ENCODE measurements at places on chromosomes 6 and 20.

- DNase-seq: no peak
Observed at GRCh38 chr20:15100506-15101160, 763.2 kb upstream of the FLRT3 start.

GRCh38 chr20:38222231-38222922 is 38.2 kb downstream of the KIAA1755 start:
- DNase-seq: peak; percentile 79

DNA sequence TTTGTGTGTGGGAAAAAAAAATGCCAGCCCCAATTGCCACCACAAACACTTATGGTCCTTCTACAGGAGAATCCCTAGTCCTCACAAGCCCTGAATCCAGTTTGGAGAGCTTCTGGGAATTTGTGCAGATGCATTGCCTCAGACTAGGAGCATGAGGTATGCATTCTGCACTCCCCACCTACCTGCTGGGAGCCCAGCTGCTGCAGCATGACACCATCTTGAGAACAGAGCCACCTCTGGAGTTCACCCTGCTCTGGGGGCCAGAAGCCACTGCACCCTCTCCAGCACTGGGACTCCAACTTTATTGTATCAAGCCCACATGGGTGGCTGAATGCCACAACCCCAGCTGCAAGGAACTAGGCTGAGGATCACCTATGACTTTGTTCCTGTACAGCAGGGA is 568.5 kb upstream of the ID4 start:
- no peak for DNase-seq

DNA sequence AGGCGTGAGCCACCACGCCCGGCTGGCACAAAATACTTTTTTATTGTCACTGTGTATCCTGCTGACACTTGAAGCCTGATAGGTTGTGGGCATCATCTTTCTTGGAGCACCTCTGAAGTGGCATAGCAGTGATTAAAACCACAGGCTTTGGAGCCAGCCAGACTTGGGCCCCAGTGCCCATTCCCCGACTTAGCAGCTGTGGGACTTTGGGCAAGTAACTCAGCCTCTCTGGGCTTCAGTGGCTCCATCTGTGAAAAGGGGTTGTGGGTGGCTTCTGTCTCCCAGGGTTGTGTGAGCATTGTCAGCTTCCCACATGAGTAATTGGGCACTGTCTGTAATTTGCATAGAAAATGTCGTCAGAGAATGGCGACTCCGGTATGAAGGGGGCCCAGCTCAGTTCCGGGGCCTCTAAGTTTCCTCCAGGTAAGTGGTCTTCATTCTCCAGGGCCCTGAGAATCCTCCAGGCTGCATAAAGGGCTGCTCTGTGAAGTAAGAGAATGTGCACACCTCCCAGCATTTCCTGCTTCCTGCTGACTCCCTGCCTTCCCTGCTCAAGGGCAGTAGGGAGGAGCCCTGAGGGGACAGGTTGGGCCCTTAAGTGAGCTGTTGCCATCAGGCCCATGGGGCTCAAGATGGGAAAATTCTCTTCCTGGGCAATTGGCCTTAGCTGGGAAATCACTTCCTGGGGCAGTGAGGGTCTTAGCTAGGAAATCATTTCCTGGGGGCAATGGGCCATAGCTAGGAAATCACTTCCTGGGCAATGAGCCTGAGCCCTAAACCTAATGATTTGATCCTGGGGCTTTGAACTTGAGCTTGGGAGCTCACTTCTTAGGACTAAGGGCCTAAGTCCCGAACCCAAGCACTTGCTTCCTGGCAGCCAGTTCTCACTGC is 27.2 kb downstream of the ARHGAP40 start:
- no peak for DNase-seq

DNA sequence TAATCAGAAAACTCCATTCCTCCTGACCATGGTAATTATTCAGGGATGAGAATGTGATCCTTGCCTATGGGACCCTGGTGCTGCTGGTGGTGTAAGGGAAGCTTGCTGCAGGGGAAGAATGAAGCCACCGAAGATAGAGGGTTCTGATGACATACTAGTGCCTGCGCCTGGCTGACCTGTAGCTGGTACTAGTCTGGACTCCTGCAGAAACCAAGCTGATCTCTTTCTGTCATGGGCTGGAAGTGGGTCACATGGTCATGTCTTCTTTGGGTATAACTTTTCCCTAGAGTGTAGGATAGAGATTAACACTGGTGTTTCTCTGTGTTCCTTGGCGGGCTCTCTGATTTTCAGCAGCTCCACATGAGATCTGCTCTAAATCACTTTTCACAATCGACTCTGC is 8.6 kb upstream of the SLC4A11 start:
- no peak for DNase-seq

GRCh38 chr6:126941751-126942150 is 176.7 kb upstream of the RSPO3 start:
- DNase-seq: no peak

- DNase-seq: no peak
Observed at GRCh38 chr6:105867277-105867676, 218.9 kb upstream of the PRDM1 start.

DNA sequence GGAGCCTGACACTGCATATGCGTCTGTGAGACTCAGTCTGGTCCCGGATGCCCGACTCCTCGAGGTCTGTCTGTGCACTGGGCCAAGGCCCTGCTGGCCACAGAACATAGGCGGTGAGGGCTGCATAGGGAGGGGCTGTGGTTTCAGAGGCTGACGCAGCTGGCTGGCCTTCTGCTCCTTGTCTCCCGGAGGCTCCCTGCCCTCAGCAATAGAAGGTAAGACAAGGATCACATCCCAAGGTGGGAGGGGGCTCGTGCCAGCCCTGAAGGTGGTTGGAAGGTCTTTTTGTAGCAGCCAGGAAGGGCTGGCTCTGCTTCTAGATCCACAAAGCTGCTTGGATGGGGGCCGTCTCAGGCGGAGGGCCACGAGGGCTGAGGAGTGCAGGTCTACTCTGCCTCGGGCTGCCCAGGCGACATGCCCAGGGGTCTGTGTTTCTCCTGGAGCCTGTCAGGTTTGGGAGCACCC is 239.8 kb upstream of the SULF2 start:
- DNase-seq: no peak

GRCh38 chr6:46845126-46845525 is 51.9 kb downstream of the MEP1A start:
- no peak for DNase-seq

GRCh38 chr6:41626917-41627316 is 11.4 kb upstream of the MDFI start:
- DNase-seq: no peak

Measured in germinal center (tissue), 1 donor.